NCI-H146 (cell line): ENCODE measurements at places on chromosomes 6 and 20.
A peak's percentile ranks its signal among the peaks of the same experiment; 100 is the strongest.

GRCh38 chr6:88705601-88706000 lies 257.8 kb downstream of the RNGTT start:
- DNase-seq: no peak

GRCh38 chr6:42783177-42783875 lies 1.5 kb downstream of the BICRAL start:
- DNase-seq: peak; percentile 85

DNA sequence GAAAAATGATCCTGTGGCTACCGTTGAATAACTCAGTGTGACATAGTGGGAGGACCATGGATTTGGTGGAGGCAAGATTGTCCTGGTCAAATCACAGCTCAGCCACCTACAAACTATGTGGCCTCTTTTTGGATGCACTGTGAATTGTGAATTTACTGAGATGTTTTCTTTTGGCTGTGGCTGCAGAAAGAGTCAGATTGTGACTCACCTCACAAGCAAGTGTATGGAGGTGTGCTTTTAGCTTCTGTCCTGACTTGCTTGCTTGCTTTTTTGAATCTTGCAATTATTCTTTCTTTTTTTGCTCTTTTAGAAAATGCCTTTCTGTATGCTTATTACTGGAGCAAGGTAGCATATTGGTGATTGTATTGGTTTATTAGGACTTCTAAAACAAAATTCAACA lies 122.9 kb upstream of the FOXO3 start:
- DNase-seq: no peak

DNA sequence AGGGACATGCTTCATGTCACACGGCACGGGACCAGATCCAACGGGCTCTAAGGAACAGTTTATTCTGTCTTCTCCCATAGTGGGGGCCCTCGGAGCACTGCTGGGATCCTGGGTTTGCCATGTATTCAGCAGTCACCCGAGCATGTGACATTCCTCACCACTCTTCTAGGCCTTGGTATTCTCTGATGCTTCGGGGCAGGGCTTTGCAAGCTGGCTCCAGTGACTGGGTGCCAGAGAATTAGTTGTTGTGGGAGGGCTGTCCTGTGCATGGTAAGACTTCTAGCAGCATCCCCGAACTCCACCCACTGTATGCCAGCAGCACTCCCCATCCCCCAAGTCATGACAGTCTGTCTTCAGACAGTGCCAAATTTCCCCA lies 5.4 kb downstream of the CCN5 start:
- no peak for DNase-seq

- no peak for DNase-seq
These were observed 105.3 kb upstream of the TAB2 start for GRCh38 chr6:149212206-149212605.

- DNase-seq: no peak
These were observed 94.5 kb downstream of the BACH2 start for GRCh38 chr6:90202156-90202555.

GRCh38 chr6:146595972-146596731 lies 2.6 kb upstream of the ADGB start:
- no peak for DNase-seq

GRCh38 chr6:112522587-112522986 lies 175.5 kb downstream of the RFPL4B start:
- no peak for DNase-seq

- DNase-seq: no peak
These were observed 118.6 kb upstream of the DOK5 start for GRCh38 chr20:54356801-54357200.

GRCh38 chr6:11424395-11425034 lies 113.0 kb upstream of the TMEM170B start:
- DNase-seq: no peak

DNA sequence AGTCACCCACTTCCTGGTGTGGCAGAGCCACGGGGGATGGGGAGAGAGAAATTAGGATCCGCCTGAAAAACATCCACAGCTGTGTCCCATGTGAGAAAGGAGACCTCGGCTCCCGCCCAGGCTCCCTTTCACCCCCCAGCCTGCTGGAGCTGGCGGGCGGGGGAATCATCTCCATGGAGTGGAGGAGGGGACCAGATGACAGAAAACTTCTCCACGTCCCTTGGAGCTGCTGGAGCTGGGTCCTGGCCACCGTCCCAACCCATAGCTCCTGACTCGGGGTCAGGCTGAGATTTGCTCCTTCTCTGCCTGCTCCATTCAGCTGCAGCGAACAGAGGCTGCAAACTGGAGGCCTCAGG lies 113.8 kb downstream of the CEBPB start:
- DNase-seq: no peak

- DNase-seq: no peak
These were observed 159.8 kb downstream of the PLCB1 start for GRCh38 chr20:8291873-8292272.

- no peak for DNase-seq
These were observed 181.7 kb downstream of the WDR27 start for GRCh38 chr6:169520104-169520503.

DNA sequence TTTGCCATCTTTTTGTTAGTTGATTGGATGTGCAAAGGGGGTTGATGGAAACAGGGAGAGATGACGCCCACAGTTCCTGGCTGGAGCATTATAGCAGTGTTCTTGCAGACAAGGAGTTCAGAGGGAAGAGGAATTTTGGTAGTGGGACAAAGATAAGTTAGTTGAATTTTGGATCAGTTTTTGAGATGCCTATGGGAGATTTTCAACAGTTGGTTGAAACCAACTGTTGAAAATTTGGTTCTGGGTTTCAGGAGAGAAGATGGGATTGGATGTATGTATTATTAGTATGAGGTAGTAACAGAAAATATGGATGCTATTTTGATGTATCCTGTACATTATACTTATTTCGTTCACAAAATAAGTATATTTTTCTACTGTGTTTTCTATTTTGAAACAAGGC lies 274.2 kb downstream of the CDKAL1 start:
- DNase-seq: no peak

GRCh38 chr6:142566628-142567396 lies 265.0 kb downstream of the ADGRG6 start:
- DNase-seq: peak; percentile 19

DNA sequence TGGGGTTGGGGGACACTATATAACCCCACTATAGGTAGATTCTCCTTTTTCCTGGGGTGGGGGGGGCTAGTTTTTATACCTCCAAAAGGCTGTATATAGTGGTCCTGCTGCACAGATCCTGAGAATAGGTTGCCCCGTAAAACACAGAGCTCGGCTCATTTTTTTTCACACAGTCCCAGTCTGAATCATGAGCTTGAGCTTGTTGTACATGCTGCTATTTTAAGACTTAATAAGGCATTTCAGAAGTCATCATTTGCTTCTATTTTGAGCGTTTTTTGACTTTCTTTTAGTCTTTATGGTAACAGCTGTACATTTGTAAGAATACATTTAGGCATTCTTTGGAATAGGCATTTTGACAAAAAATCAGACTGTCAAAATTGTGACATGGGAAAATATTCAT lies 30.5 kb downstream of the SLC9A8 start:
- no peak for DNase-seq

GRCh38 chr6:106444777-106445507 lies 84.4 kb downstream of the CRYBG1 start:
- peak; percentile 70 for DNase-seq

DNA sequence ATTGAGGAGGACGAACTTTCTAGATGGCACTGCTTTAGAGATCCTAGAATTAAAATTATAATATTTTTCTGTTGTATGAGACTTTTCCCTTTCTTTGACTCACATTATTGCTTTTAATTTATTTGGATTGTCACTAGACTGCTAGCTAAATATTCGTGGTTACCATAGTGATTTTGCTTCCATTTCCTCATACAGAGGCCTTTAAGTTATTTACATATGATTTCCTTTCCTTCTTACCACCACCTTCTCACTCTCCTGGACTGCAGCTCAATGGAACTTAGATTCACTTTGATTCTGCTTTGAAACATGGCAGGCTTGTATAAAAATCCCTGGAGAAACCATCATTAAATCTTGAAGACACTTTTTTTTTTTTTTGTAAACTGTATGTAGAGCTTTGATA lies 222.9 kb downstream of the LAMA2 start:
- DNase-seq: no peak

- no peak for DNase-seq
These were observed 63.3 kb downstream of the MOCS1 start for GRCh38 chr6:39870950-39871349.

DNA sequence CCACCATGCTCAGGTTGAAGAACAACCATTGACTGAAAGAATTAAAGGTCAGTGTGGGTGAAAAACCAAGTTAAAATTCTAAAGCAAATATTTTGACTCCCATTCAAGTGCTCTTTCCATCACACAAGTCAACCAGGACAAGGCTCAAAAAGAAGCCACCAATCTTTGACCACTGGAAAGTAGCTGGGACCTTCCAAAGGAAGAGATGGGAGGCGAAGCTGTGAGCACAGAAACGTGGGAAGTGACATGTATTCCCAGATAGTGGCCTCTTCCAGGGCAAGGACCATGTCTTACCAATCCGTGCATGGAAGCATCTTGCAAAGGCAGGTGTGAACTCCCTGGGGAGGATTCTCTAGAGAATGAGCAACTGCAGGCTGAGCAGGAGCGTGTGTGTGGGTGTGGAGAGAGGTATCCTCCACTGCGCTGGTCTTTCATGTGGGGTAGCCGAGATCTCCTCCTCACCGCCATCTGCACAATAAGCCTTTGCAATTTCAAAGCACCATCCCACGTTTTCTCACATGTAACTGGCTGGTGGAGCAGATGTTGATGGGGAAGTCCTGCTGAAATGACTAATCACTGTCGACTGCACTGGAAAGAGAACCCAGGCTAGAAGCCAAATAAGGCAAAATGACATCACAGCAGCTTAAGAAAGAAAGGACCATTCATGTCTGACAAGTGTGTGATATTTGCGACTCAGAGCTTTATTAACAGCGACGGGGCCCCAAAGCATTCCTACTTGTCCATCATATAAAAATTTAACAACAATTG lies 189.4 kb upstream of the RREB1 start:
- DNase-seq: no peak

DNA sequence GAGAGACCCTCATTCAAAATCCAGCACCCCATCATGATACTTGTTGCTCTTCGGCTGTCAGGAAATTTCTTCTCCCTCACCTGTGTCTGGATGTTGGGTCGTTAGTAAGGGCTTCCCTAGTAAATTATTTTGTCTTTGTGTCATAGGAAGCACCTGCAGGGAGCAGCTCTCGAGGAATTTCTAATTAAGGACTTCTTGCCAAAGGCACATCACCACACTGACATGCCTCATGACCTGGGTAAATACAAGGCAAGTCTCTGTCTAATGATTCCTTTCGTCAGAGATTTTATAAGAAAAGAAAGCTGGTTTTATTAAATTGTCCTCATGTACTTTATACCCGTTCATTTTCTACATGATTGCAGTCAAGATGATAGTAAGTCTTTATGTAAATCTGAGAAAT lies at the start of gene NOX3:
Gene NOX3 (minus strand): TSS at position 74 of the 400 bp plus-strand sequence. CDS start 39 bp downstream, at position 35.
- DNase-seq: peak; percentile 65

GRCh38 chr20:17752459-17752858 lies 52.7 kb downstream of the BANF2 start:
- no peak for DNase-seq

GRCh38 chr6:33731751-33732282 lies 14.9 kb downstream of the IP6K3 start:
- no peak for DNase-seq

DNA sequence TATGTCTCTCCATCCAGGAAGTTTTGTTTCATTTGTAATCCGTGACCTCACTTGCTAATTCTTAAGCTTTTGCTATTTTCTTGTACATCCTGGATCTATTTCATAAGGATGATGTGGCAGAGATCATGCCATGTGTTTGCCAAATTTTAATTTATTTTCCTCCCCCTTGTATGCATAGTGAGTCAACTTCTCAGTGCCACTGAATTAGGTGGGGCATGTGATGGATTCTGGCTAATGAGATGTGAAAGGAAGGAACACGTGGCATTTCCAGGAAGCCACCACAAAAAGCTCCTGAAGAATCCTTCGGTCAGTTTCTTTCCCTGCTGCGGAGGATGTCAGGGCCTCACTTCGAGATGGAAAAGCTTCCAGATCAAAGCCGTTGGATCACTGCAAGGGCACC lies 86.2 kb upstream of the PRL start:
- no peak for DNase-seq

DNA sequence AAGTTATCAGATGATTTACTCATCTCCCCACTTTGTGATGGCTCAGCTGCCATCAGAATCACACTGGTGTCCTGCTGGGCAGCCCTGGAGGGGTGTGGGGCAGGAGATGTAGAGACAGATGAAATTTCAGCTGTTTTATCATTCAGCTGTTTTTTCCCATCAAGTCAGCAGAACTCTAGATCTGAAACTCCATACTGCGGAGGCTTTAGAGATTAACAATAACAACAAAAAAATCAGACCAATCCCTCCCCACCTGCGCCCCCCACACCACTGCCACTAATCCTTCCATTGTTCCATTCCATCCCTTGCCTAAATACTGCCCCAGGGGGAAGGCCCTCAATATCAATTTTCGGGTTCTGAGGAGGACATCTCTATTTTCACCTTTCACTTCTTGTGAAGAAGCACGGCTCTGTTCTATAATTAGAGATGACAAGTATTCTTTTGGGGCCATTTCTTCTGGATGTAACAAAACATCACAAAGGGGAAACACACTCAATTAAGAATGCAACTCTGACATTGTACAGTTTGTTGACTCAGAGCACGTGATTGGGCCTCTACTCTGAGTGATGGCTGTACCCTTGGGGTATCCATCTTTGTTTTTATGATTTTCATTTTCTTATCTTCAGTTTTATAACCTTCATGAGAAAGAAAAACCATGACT lies 396.3 kb downstream of the ZFAND3 start:
- peak; percentile 85 for DNase-seq

- no peak for DNase-seq
These were observed 19.7 kb downstream of the RIPOR3 start for GRCh38 chr20:50671626-50672025.

DNA sequence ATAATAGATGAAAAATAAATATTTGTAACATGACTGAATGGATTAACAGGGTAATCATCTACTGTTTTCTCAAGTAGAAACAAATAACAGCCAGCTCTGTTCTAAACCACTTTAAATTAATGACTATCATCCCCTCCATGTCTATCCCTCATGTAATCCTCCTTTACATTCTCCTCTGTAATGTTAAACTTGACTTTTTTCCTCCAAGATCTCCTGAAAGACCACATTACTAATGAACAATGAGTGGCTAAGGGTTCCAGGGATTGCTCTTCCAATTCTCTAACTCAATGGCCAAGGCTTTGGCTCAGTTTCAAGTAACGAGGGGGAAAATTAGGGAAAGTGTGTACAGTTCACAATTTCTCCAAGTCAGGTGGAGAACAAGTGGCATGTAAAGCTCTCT lies 37.6 kb upstream of the FBXL4 start:
- DNase-seq: no peak

- DNase-seq: no peak
These were observed 2.8 kb downstream of the PROKR2 start for GRCh38 chr20:5313916-5314315.
